Sigmoid colon (tissue), 7 donors: ENCODE measurements at places on chromosomes 12 and 14. TPM values are rescaled to one million over a fixed set of nuclear protein-coding genes. Genes with fewer than 3 reads are reported as not detected.

PLEKHG7 gene
- 0.41 TPM for total RNA-seq

PRR13 gene
- 46.7 TPM for total RNA-seq

GRCh38 chr12:88235183-88235833 lies 93.2 kb downstream of the TMTC3 start:
- H3K27me3 ChIP-seq = no peaks in the 10 kb centered on the region
- H3K27ac ChIP-seq = no peak overlapping the region
- DNase-seq = no peak

DNA sequence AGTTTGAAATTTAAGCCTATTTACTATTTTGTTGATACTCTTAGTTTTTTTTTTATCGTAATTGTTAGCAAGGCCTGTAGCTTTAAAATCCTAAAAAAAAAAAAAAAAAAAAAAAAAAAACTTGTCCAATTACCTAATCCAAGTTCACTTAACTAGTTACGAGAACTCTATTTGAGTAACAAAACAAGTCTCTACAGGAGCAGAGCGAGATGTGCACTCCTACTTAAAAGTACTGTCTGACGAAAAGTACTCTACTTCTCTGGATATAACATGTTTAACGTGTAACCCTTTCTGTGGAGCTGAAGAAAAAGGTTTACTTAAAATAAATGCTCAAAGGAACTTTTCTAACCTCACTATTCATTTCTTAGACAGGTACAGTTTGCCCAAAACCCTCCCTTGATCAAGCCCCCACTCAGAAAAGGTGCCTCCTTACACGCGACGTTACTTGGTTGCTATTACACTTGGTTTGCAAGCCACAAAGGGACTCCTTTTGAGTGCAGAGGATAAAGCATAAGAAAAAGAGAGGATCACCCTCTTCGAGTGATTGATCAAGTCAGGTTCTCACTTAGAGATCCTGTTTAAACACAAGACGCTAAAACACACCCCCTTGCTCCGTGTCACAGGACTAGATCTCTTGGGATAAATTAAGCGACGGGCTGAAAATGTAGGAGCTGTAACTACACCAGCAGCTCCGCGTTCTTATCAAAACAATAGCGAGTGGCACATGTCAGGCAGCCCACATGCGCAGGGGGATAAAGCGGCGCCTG lies 2.2 kb downstream of the BAZ1A start:
- no peaks in the 10 kb centered on the region for H3K36me3 ChIP-seq
- DNase-seq = peak; percentile 70
- H3K27me3 ChIP-seq = no peaks in the 10 kb centered on the region

GRCh38 chr12:12628013-12628412 lies 16.3 kb downstream of the CREBL2 start:
- H3K36me3 ChIP-seq = no peaks in the 10 kb centered on the region
- no peak for DNase-seq
- peaks cover 9% of the 10 kb centered on the region for H3K4me1 ChIP-seq
- H3K27ac ChIP-seq = no peak overlapping the region
- no peaks in the 10 kb centered on the region for H3K27me3 ChIP-seq

DNA sequence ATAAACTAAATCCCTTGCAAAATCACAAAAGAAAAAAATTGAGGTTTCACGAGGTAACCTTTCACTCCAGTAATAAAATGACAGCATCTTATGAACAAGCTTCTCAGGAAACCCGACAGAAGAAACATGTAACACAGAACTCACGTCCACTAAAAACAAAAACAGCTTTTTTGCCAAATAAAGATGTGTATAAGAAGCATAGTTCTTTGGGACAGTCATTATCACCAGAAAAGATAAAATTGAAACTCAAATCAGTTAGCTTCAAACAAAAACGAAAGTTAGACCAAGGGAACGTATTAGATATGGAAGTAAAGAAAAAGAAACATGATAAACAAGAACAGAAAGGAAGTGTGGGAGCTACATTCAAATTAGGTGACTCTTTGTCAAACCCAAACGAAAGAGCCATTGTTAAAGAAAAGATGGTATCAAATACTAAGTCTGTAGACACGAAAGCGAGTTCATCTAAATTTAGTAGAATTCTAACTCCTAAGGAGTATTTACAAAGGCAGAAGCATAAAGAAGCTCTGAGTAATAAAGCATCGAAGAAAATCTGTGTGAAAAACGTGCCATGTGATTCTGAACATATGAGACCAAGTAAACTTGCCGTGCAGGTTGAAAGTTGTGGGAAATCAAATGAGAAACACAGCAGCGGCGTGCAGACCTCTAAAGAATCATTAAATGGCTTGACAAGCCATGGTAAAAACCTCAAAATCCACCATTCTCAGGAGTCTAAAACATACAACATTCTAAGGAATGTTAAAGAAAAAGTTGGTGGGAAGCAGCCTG lies 25.8 kb downstream of the RESF1 start:
- H3K4me1 ChIP-seq = no peaks in the 10 kb centered on the region
- peaks cover 39% of the 10 kb centered on the region for H3K36me3 ChIP-seq
- no peak overlapping the region for H3K4me3 ChIP-seq
- no peak for DNase-seq
